ENCODE measurements at places on chromosomes 4 and X.
A peak's percentile ranks its signal among the peaks of the same experiment; 100 is the strongest.

- no peak for DNase-seq
Measured at GRCh38 chrX:10221651-10222050, 64.9 kb downstream of the CLCN4 start.

DNA sequence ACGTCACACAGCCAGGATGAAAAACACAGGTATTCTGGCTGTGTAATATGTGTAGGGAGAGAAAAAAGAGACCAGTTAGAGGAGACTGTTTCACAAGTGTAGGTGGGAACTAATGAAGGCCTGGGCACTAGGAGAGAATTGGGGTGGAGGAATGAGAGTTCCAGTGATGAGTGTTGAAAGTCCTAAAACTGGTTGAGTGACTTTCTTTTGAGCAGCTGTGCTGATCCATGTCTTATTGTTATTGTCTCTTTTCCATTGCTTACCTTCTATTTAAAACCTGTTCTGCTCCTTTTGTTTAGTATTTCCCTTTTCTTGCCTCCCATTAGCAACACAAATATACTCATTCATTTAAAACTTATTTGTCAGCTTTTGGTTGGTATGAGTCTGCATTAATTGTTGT lies 88.7 kb downstream of the PDLIM5 start:
- DNase-seq = no peak

DNA sequence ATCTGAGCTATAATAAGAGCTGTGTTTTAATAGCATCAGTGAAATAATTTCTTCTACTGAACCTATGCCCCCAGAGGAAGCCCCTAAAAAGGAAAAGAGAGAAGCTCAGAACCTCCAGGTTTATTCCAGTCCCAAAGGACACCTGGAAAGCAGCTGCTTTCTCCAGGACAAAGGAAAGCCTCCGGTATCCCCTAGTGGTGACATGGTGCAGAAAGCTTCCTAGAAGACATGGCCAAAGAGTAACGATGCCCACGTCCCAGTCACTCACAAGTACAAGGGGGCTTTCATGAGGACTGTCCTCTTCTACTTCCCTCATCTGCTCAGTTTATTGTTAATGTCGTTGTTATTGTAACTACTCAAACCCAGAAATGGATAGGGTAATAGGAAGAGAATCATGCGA lies 343.9 kb downstream of the UNC5C start:
- no peak for DNase-seq

- no peak for DNase-seq
Measured at GRCh38 chr4:159655547-159655946, 552.7 kb downstream of the RAPGEF2 start.

DNA sequence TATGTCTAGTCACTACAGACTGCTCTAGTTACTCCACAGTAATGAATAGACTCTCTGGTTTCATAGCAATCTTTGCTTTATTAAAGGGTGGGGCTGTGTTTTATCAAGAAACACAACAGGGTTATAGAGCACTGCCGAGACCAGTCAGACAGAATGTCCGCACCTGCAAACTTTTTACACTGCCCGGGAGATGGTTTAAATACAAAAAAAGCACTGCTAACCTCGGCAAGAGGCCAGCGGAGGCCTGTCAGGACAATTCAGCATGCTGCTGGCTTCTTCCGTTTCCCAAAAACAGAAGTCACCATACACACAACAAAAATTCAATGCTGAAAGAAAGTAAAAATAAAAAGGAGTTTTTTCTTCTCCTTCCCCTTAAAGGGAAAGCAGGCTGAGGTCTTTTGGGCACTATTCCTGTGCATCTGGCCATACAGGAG lies 67.4 kb downstream of the IRF2 start:
- no peak for DNase-seq

DNA sequence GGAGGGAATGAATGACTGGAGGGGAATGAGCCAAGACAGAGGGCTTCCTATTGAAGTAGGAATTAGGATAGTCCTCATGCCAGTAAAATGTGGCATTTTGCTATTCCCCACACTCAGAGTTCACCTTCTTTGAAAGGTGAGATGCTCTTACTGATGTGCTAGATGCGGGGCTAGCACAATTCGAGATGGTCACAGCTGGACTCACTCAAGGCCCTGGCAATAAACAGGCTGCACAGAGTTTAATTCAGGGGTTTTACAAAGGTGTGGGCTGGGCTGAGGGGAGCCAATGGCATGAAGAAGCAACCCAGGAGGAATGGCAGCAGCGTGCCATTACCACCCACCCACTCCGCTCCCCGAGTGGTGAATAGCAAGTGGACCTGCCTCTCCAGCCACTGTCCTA lies 55.1 kb downstream of the ENPP6 start:
- no peak for DNase-seq

GRCh38 chr4:40763228-40763716 lies 13.5 kb downstream of the NSUN7 start:
- DNase-seq = no peak

- no peak for DNase-seq
Measured at GRCh38 chr4:106358899-106359298, 9.7 kb downstream of the GIMD1 start.

DNA sequence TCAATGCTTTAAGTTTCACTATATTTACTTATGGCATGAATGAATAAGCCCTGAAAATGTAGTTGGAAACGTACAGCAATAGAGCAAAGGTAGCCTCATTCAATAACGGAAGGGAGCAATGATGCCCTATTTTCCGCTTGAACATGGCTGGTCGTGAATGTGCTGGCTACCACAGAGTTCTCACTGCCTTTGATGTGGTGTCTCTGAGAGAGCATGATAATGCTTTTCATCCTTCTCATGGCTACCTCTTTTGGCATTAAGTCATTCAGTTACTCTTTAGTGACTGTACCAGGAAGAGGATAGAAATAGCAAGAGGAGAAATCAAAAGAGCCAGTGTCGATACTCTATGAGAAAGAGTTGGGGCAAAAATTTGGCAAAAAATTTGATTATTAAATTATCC lies 308.0 kb downstream of the PPP3CA start:
- DNase-seq = peak; percentile 36

GRCh38 chr4:4361883-4362282 lies 25.0 kb upstream of the NSG1 start:
- no peak for DNase-seq

GRCh38 chrX:42967681-42968300 lies 189.8 kb upstream of the PPP1R2C start:
- no peak for DNase-seq

GRCh38 chr4:80070880-80071603 lies 2.0 kb downstream of the ANTXR2 start:
- no peak for DNase-seq

GRCh38 chr4:147175460-147176025 lies 229.9 kb upstream of the TTC29 start:
- no peak for DNase-seq

GRCh38 chr4:137614491-137614890 lies 82.2 kb upstream of the PCDH18 start:
- no peak for DNase-seq

DNA sequence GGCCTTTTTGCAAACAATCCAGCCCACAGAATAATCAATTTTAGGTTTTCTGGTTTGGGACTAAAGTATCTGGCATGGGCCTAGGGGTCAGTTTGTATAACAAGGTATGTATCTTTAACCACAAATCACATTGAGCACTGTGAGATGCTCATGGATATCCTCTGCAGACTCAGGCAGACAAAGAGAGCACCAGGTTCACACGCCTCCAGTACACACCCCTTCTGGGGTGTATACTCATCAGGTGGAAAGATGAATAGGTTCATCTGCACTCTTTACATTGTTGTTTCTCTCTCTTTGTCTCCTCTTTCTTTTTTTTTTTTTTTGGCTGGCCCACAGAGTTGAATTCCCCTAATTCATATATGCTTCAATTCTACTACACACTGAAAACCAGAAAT lies 21.1 kb downstream of the TEC start:
- no peak for DNase-seq

DNA sequence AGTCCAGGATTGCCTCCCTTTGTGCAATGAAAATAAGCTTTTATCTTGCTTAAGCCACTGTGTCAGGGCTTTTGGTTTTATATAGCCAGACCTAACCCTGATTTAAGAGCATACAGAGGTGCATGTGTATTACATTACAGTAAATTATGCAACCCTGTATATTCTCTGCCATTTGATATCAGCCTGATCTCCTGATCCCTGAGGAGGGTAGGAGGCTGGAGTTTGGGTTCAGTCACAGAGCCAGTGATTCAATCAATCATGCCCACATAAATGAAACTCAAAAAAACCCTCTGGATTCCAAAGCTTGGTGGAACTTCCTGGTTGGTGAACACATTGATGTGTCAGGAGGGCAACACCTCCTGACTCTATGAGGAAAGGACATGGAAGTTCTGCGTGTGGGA lies 7.3 kb upstream of the KLHL8 start:
- no peak for DNase-seq

DNA sequence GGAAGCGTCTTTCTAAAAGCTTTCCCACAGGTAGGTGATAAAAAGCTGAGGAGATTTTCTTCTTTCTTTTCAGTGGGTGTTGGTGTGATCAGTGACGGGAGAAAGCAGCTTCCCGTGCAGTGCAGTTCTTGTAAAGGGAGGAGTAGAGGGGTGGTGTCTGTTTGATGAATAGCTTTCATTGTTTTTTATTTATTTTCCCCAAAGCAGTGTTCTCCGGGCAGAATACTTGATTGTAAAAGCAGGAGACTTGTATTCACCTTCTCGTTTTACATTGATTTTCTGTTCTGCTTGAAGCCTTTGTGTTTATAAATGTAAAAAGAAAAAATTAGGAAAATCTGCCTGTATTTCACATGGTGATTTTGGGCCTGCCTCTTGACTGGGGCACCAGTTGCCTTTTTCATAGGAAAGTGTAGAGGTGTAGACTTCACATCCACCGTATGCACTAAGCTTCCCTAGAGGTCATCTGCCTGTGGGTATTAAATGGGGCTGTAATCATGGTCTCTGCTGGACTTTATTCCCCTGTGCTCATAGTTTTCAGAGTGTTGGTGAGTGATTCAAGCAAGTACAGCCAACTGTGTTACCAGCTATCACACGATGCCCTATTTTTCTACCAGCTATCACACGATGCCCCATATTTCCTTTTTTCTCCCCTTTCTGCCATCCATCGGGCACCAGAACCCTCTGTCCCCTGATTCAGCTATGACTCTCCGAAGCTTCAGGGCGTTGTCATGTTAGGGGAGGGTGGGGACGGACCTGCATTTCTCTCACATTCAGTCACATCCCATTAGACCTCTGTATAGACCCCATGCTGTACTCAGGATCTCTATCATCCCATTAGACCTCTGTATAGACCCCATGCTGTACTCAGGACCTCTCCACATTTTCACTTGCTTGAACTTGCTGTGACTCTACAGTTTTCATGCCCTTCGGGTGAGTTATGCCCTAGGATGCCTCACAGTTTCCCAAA lies 526.5 kb downstream of the TRIML1 start:
- no peak for DNase-seq

GRCh38 chrX:15202454-15203177 lies 67.3 kb downstream of the ASB9 start:
- DNase-seq = no peak

DNA sequence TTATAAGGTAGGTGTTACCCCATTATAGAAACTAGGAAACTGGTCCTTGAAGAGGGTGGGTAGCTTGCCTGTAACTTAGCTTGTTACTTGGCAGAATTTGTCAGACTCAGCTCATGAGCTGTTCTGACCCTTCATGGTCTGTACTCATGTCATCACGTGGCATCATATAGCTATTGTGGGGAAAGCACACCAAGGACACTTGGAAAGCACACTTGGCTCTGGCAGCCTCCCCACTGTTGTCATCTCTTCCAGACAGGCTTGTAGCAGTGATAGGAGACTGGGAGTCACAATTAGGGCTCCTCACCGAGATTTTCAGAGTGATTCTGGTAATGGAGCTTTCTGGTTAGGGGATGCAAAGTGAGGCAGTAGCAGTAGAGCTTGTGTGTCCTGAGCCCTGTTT lies 30.4 kb downstream of the ADH5 start:
- no peak for DNase-seq

GRCh38 chrX:40175511-40176350 lies 78.0 kb upstream of the BCOR start:
- DNase-seq = no peak

DNA sequence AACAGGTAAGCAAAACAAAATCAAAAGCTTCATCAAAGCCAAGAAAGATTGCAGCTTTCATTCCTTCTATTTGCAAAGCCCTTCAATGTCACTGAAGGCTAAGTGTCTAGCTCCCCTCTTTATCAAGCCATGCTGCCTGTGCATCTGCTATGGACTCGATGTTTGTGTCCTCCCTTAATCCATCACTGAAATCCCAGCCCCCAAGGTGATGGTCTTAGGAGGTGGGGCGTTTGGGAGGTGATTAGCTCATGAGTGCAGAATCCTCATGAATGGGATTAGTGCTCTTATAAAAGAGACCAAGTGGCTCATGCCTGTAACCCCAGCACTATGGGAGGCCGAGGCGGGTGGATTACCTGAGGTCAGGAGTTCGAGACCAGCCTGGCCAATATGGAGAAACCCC lies 6.9 kb upstream of the TRIM2 start:
- no peak for DNase-seq

DNA sequence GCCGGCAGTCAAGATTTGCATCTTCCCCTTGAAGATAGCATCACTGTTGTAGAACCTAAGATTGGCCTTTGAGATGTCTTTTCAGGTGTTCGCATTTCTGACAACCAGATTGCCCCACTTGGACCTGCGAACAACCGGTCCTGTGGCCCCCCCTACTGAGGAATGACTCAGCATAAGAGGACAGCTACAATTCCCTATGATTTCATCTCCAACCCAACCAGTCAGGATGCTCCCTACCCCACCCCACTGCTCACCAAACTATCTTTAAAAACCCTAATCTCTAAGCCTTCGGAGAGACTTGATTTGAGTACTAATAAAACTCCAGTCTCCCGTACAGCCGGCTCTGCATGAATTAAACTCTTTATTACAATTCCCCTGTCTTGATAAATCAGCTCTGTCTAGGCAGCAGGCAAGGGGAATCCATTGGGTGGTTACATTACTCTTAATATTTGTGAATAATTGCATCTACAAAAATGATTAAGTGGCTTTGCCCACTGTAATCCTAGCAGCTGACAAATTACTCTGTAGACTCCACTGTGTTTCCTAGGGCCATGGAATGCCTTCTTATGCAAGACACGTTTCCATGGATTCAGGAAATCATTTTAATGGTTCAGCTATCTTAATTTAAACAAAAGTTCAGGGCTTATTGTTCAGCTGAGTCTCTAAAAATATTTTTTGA lies 95.4 kb downstream of the GPR143 start:
- DNase-seq = no peak

- no peak for DNase-seq
Measured at GRCh38 chrX:13223868-13224567, 95.8 kb downstream of the ATXN3L start.
